ENCODE measurements at places on chromosomes 1 and 21.

DNA sequence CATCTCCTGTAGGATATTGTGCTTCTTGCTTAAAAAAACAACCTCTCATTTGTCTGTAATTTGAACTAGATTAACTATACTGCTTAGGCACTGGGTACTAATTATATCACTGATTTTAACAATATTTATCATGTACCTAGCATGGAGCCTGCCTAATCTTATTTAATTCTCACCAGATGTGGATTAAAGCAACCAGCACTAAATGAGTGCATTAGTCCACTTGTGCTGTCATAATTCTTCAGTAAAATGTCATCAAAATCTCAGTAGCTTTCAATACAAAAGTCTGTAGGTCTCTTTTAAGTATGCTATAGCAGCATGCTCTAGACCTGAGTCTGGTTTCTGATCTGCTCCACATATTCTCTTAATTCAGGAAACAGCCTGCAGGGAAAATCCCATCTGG, 368.1 kb downstream of the NCAM2 start:
- no peak for DNase-seq

GRCh38 chr21:37264808-37265207, 2.3 kb downstream of the VPS26C start:
- DNase-seq: no peak

GRCh38 chr1:210541680-210542358, 213.1 kb downstream of the HHAT start:
- DNase-seq: no peak

DNA sequence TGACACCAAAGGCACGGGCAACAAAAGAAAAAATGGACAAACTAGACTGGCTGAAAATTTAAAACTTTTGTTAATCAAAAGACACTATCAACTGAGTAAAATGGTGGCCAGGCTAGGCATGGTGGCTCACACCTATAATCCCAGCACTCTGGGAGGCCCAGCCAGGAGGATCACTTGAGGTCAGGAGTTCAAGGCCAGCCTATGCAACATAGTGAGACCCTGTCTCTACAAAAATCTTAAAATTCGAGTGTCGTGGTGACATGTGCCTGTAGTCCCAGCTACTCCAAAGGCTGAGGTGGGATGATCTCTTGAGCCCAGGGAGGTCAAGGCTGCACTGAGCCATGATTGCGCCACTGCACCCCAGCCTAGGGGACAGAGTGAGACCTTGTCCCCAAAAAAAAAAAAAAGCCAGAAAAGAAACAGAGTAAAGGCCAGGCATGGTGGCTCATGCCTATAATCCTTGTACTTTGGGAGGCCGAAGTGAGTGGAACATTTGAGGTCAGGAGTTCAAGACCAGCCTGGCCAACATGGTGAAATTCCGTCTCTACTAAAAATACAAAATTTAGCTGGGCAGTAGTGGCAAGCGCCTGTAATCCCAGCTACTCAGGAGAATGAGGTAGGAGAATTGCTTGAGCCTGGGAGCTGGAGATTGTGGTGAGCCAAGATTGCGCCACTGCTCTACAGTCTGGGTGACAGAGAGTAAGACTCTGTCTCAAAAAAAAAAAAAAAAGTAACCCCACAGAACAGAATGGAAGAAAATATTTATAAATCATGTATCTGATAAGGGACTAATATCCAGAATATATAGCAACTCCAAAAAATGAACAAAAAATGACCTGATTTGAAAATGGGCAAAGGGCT, 8.0 kb downstream of the TUT4 start:
- DNase-seq: no peak

- peak; percentile 78 for DNase-seq
Measured at GRCh38 chr1:243748706-243749283, 101.2 kb downstream of the AKT3 start.

DNA sequence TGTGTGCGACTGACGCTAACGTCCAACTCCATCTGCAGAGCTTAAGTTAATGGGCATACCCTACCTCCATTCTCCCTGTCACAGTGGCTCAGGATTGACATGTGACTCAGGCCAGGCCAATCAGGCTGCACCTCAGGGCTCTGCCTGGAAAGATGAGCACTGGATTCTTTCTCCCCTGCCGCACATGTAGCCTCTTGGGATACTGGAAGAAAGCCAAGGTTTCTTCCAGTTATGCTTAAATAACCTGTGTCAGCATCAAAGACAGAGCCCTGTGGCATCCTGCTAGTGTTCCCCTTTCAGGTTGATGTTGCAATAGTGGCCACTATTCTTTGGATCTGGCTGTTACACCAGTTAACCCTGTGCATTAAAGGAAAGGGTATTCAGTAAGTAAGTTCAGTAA, 55.0 kb upstream of the SYT6 start:
- no peak for DNase-seq

- no peak for DNase-seq
Measured at GRCh38 chr1:9253004-9253403, 18.4 kb downstream of the H6PD start.

DNA sequence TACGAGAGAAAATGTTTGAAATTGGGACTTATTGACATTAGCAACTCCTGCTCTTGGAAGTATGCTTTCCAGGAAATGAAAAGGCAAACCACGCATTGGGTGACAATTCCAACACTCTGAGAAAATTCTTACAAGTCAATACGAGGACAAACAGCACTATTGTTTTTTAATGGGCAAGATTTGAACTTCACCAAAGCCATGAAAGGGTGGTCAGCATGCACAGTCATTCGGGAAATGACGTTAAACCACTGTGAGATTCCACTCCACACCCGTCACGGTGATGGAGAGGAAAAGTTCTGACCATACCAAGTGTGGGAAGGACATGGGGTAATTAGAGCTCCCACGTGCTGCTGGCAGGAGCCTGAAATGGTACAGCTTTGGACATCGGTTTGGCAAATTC, 12.2 kb upstream of the PRXL2B start:
- DNase-seq: peak; percentile 55

DNA sequence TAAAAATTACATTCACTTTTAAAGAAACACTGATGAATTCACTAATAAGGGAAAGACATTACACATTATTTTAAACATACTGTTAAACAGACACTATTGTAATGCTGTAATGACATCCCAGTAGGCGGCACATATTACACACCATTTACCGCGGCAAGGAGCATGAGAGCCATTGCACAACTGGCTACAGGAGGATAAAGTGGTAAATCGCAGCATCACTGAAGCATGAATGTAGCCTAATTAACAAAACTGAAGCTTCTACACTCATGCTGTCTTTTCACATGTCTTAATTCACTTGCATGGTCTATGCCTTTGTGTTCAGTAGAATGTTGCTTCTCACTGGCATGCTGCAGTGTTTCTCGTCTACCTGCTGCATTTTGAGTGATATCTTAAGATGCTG, 1046.0 kb downstream of the MRPL39 start:
- DNase-seq: no peak

DNA sequence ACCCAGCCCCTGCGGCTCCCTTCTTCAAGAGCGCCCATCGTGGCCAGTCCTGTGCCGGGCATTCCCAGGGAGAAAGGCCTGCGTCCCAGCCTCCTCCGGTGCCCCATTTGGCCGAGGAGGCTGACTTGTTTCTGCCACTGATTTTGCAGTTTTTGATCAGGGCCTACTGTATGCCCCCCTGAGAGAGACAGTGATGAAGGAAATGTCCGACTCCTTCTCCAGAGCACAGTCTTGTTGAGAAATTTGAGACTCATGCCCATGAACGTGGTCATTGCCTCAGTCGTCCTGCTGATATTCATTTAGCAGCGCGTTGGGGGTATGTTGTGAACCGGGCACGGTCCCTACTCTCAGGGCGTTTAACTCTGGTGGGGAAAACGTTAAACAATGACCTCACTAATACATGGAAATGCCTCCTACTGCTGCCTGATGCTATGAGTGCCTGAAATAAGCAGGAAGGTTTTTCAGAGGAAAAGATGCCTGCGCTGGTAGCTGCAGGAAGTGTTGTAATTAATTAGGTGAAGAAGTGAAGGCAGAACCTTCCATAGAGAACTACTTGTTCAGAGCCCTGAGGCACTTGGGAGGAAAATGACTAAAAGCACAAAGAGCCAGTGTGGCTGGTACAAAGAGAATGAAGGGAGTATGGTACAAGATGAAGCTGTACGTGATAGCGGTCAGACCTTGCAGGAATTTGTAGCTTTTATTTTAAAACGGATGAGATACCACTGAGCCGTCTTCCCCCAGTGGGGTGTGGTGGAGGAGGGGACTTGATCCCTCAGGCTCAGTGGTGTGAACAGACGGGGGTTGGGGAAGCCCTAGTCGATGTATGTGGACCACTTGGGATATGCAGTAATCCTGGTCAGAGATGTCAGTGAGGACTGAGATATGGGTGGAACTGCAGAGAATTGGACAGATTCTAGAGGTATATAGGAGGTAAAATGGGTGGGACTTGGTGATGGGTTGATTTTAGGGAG, 730 bp downstream of the ZCCHC17 start:
- DNase-seq: peak; percentile 36

- DNase-seq: peak; percentile 65
Measured at GRCh38 chr21:28867401-28867800, 125.3 kb downstream of the LTN1 start.

- no peak for DNase-seq
Measured at GRCh38 chr1:21305900-21306189, 15.6 kb upstream of the ECE1 start.

- DNase-seq: peak; percentile 58
Measured at GRCh38 chr1:67566803-67567377, 118.1 kb upstream of the GADD45A start.

- peak; percentile 85 for DNase-seq
Measured at GRCh38 chr1:193569096-193569982, 382.9 kb upstream of the B3GALT2 start.

DNA sequence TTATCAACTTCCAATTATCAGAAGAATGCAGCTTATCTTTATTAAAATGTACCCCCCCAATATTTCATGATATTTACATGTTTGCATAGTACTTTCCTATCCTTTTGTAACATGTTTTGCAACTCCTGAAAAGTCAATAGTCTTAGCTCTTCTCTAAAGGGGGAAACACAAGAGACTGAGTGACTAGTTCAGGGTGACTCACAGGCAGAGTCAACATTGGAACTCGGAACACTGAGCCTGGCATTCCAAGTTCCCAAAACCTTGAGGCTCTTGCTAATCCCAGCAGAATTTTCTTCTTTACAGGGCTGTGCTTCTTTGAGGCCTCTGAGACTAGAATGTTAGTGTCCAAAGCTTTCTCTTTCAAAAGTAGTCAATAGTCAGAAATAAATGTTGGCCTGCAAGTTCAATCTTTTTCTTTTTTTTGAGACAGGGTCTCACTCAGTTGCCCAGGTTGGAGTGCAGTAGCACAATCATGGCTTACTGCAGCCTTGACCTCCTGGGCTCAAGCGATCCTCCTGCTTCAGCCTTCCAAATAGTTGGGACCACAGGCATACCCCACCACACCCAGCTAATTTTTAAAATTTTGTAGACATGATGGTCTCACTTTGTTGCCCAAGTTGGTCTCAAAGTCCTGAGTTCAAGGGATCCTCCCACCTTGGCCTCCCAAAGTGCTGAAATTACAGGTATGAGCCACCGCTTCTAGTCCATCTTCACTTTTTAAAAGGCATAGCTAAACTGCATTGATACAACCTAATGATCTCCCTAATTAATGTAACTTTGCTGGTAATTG, 37.5 kb downstream of the ZNF281 start:
- DNase-seq: peak; percentile 81

- DNase-seq: no peak
Measured at GRCh38 chr1:71660411-71660810, 579.6 kb upstream of the ZRANB2 start.

GRCh38 chr1:99986656-99987225, 16.9 kb downstream of the SLC35A3 start:
- DNase-seq: no peak

DNA sequence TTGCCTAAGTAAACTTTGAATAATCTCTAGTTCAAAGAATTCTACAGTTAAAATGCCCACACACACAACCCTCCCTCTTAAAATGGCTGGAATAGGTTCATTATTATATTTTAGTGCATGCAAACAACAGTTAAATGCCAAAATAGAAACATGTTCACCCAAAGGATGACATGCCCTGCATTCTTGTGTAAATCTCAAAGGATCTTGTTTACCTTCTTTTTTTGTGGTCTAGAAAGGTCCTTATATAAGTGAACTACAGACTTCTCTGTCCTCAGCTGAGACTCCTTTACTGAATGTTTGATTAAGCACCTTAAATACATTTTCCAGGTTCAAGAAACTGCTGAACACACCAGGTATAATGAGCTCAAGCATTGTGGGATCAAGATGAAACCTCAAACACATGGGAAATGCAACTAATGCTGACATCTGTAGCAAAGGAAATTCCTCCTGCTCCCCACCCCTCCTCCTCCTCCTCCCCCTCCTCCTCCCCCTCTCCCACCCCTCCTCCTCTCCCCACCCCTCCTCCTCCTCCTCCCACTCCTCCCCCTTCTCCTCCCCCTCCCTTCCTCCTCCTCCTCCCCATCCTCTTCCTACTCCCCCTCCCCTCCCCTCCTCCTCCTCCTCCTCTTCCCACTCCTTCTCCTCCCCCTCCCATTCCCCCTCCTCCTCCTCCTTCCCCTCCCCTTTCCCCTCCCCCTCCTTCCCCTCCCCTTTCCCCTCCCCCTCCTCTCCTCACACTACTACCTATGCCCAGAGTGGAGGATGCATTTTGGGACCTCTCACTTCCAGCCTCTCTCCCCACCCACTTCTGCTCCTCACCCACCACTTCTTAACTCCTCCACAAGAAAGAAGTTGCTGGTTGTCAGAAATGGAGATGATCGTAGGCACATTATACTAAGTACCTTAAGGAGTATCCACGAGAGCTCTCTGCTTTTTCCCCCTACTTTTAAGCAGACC, 233.9 kb downstream of the MRPL39 start:
- DNase-seq: peak; percentile 79

- no peak for DNase-seq
Measured at GRCh38 chr1:169692756-169693460, 18.5 kb downstream of the SELL start.

GRCh38 chr1:34369701-34370455, 193.2 kb downstream of the C1orf94 start:
- no peak for DNase-seq

- no peak for DNase-seq
Measured at GRCh38 chr1:145729666-145730436, 10.6 kb downstream of the CD160 start.
